Inflammatory macrophage (primary cell): ENCODE measurements at places on chromosomes 7 and 10.
A peak's percentile ranks its signal among the peaks of the same experiment; 100 is the strongest.

DNA sequence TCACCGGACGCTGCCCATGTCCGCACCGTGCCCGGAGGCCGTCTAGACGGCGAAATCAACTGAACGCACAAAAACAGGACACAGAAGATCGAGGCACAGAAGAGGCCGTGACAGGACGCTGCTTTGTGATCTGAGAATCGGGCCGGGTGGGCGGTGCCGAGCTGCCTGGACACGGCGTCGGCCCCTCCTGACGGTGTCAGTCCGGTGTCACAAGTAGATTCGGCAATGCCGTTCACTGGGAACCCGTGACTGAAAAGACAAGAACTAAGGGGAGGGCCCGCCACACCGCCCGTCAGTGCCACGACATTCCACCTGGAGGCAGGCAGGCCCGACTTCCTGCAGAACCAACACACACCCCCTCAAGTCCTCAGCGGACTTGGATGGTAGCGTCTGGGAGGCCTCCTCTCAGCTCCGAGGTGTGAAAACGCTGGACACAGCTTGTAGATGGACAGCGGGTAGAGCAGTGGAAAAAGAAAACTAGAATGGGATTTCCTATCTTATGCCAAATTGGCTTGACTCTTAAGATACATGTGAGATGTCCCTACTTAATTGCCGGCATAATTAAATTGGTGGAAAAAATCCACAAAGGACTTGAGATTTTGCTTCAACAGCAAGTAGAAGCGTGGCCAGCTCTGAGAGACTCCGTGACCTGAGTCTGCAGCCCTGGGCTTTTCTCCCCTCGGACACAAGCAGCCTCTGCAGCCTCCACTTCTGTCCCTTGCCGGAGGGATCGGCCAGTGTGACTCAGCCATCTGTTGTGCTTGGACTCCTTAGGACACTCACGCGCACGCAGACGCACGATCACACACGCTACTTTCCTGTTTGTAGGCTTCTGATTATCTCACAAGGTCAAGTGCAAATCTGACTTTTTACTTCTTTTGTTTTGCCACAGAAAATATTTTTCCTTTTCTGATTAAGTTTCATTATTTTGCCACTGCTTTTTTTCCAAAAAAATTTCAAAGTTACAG is 269.0 kb downstream of the DIP2C start:
- no peak for DNase-seq

DNA sequence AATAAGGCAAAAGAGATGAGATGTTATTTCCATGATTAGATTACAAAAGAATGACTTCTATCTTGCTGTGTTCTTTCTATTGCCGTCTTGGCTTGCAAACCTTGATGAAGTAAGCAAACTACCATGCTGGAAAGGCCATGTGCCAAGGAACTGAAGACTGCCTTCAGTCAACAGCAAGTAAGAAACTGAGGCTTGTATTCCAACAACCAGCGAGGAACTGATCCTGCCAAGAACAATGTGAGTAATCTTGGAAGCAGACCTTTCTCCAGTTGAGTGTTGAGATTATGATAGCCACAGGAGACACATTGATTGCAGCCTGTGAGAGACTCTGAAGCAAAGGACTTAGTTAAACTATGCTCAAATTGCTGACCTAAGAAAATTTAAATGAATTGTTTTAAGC is 164.6 kb upstream of the GRM3 start:
- no peak for DNase-seq

DNA sequence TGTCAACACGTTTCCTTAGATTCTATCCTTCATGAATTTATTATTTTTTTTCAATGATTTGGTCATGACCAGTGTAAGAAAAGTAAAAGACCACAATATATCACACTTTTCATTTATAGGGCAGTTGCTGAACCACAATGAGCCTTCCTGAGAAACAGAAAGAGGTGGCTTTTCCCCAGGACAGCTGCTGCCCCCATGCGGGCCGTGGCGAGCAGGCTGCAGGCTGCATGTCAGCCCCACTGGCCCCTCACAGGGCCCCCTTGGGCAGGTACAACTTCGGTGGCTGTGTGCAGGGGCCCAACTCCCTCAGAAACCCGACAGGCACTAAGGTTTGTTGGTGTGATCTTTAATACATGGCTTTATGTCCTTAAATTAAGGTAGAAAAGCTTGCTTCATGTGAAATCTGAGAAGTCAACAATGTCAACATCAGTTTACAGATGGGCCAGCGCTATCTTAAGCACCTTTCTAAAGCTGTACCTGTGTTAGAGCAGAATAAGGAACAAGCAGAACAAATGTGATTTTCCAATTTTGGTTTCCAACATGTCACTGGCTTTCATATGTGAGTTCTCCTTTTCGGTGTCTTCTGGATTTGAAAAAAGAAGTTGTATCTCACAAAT is 10.6 kb downstream of the BEND7 start:
- no peak for DNase-seq

DNA sequence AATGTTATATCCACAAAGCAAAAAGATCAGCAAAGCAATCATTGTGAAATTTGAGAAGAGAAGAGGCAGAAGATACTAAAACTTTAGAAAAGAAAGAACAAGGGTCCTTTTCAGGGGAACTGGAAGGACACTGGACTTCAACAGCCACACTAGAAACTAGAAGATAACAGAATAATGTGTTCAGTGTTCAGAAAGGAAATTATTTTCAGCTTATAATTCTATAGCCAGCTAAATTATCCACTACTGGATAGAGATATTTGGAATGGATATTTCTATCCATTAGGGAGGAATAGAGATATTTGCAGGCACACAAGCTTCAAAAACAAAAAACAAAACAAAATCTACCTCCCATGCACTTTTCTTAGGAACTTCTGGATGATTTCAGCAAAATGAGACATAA is 12.8 kb downstream of the ANXA11 start:
- DNase-seq, result no peak

GRCh38 chr10:13439313-13440184 is 89.3 kb downstream of the BEND7 start:
- DNase-seq, result no peak

GRCh38 chr10:103598654-103599115 is 105.2 kb downstream of the NEURL1 start:
- DNase-seq, result peak; percentile 48

GRCh38 chr10:60372436-60372835 is 17.2 kb downstream of the ANK3 start:
- no peak for DNase-seq

DNA sequence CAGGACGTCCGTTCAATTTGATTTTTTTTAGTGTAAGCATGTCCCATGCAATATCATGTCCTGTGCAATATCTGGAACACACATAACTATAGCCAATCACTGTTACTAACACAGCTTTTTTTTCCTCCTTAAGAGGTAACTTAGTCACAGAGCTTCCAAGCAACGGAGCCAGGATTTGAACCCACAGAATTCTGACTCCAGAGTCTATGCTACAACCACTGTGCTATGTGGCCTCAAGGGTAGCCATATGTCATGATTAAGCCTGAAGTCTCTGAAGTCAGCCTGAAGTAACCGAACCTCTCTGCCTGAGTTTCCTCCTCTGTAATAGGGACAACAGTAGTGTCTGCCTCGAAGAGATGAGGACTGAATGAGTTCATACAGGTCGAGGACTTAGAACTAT is 42.2 kb upstream of the TCF7L2 start:
- no peak for DNase-seq

- peak; percentile 5 for DNase-seq
These were observed 50.0 kb upstream of the WIPI2 start for GRCh38 chr7:5139998-5140397.

GRCh38 chr7:41529831-41530230 is 173.1 kb downstream of the INHBA start:
- DNase-seq, result no peak

- no peak for DNase-seq
These were observed 448.7 kb upstream of the POM121L12 start for GRCh38 chr7:52586704-52587103.

DNA sequence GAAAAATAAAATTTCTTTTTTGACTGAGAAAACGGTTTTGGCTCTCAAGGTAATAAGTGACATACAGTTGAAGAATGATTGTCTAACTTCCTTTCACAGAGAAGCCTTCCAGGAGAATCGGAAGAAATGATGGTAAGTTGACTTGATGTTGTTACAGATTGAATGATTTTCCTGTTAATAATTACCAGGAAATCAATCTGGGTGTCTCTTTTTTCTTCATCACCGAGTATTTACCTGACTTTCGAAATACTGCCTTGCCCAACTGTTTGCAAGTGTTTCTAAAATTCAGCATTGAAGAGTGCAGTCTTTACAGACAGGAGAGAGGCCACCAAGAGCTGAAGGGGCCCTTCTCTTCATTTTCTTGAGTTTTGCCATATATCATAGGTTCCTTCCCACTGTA is 4.0 kb downstream of the ITIH2 start:
- DNase-seq, result no peak

- peak; percentile 18 for DNase-seq
These were observed 93.9 kb upstream of the AGR3 start for GRCh38 chr7:16975712-16976111.

DNA sequence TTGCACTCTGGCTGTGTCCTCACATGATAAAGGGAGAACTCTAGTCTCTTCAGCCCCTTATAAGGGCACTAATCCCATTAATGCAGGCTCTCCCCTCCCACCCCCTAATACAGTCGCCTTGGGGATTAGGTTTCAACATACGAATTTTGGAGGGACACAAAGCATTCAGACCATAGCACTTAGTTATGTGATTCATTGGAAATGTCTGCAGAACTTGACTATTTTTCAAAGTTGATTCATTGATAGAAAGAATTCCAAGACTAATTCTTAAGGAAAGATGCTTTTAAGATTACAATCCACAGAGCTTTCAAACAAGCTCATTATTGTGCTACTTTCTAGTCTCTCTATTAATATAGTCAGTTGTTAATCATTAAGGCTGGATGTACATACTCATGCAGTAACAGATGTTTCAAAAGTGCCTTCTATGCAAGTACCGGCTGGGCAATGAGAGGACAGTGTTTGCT is 85.3 kb upstream of the RPA3 start:
- no peak for DNase-seq

DNA sequence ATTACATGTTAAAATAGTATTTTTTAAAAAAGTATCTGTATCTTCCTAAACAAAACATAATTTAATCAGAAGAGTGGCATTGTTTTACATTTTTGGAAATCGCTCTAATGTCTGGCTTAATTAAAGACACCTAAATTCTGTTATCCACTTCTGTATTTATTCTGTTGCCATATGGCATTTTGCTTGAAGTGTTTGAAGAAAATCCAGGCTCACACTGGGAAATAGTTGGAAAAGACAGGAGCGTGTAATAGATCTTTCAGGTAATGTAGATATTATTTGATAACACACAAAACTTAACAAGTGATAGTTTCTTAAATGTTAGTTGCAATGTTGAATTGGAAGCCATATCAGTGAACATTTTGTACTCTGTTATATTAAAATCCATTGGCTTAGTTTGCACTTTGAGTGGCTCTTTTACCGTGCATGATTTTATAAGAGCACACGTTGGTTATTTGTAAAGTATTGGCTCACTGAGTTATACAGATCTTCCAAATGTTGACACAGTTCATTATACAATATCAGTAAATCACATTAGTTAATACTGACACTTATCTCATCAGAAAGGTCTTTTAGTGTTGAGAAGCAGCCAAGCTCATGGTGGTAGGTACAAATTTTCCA is 128.4 kb upstream of the NPVF start:
- DNase-seq, result no peak

DNA sequence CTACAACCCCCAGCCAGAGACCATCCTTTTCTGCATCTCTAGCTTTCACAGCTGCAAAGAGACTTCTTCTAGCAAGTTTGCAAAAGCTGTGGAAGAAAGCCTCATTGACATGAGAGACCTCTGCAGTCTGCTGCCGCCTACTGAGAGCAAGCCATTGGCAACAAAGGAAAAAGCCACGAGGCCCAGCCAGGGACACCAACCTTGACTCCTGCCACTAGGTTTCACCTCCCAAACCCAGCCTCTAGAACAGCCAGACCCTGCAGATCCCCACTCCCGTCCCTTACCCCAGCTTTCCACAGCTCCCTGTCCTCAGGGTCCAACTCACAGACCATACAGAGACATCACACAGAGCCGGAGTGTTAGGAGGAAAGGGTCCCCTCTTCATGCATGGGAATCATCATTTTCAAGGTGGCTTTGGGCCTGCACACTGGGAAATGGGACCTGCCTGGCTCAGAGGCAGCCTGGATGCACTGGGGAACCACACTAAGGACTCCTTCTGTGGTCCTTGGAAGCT is 14.6 kb upstream of the C10orf53 start:
- no peak for DNase-seq

- no peak for DNase-seq
These were observed 3.0 kb downstream of the POLD2 start for GRCh38 chr7:44120395-44120794.

GRCh38 chr10:71281646-71282322 is 37.3 kb upstream of the SLC29A3 start:
- DNase-seq, result no peak

DNA sequence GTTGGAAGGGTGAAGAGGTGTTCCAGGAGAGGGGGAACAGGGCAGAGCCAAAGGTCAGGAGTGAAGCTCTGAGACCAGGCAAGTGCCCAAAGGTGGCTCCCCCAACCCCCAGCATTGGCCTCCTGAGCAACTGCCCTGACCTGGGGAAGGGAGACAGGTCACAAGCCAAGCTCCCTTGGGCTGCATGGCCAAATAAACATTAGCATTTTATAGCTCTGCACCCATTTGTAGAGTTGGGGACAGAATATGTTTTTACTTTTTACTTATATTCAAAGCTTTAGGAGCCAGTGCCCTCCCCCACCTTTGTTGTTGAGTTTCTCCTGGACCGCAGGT is 4.0 kb downstream of the UNC5B start:
- no peak for DNase-seq

DNA sequence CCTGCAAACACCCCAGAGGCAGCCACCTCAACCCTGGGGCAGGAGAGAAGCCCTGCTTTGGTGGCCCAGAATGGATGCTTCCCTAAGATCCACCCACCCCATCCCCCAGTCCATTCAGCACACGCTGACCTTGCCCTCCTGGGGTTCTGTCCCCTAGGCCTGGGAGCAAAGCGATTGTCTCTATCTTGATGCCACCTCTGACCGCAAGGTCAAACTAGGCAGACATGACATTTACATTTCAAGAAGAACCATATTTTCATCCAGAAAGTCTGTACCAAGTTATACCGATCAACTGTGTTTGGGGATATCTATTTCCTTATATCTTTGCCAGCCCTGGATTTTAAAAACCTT is 23.0 kb downstream of the MAT1A start:
- DNase-seq, result no peak

GRCh38 chr7:47795631-47796030 is 152.6 kb downstream of the PKD1L1 start:
- no peak for DNase-seq

- DNase-seq, result no peak
These were observed 100.2 kb downstream of the MICALL2 start for GRCh38 chr7:1359051-1359400.

GRCh38 chr10:124498056-124498455 is 36.4 kb downstream of the LHPP start:
- DNase-seq, result no peak

- peak; percentile 87 for DNase-seq
These were observed 37.0 kb downstream of the GPR22 start for GRCh38 chr7:107506674-107507339.

GRCh38 chr10:69639291-69640195 is 9.5 kb downstream of the FAM241B start:
- DNase-seq, result peak; percentile 53

GRCh38 chr7:98911916-98912315 is 33.6 kb downstream of the TRRAP start:
- DNase-seq, result no peak

GRCh38 chr7:120413164-120413563 is 140.2 kb downstream of the KCND2 start:
- DNase-seq, result no peak

GRCh38 chr10:45447416-45447815 is 73.4 kb downstream of the ALOX5 start:
- no peak for DNase-seq
